ENCODE measurements at places on chromosomes 2 and 18.

DNA sequence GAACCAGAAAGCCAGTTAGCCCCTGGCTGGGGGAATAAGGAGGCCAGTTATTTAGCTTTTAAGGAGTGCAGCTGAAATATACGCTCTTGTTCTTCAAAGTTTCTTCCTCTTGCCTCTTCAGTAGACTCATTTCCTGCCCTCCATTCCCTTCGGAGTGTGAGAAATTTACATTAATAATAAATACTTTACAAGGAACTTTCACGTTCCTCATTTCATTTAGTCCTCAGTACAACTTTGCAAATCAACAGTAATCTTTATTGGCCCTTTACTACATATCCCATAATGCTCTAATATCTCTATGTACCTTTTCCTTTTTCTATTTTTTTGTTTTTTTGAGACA lies 15.6 kb downstream of the PLCD4 start:
- DNase-seq: no peak

DNA sequence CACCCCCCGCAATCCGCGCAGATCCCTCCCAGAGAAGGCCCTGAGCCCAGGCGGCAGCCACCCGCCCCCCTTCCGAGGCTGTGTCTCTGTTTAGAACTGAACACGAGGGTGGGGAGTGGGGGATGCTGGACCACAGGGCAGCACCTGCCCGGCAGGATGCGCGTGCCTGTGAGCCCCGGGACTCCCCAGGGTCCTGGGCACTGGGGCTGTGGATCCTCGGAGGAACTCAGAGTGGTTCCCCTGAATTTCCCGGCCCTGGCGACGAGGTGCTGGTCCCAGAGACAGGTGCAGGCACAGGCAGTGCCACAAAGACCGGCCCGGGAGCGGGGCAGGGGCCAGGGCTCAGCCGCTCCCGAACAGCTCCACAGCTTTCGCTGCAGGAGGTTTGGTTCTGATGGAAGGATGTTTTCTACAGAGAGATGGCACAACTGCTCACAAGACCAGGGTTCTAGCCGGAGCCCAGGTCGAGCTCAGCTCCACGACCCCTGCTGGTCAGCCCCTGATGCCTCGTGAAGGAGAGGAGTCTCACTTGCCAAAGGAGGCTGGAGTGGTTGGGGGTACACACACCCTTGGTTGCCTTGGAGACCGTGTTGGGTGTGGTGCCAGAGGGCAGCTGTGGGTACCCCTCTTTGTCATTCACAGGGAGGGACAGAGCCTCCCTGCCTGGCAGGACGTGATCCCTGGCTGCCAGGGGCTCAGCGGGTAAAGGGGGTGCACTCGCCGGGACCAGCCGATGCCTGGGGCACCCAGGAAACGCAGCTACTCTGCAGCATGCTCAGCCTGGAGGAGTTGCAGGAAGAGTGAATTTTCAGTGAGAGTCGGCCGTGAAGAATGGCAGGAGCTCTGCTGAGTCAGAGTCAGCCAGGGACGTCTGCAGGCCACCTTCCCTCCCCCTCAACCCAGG lies 4.4 kb upstream of the NEU4 start:
- DNase-seq: peak; percentile 21

GRCh38 chr2:42969231-42970150 lies 177.1 kb upstream of the HAAO start:
- DNase-seq: peak; percentile 86

GRCh38 chr18:58533766-58534165 lies 95.1 kb downstream of the ALPK2 start:
- no peak for DNase-seq

- DNase-seq: no peak
Measured at GRCh38 chr2:149427387-149427786, 97.0 kb downstream of the LYPD6 start.

- DNase-seq: no peak
Measured at GRCh38 chr2:85788603-85789002, 34.8 kb downstream of the ATOH8 start.

DNA sequence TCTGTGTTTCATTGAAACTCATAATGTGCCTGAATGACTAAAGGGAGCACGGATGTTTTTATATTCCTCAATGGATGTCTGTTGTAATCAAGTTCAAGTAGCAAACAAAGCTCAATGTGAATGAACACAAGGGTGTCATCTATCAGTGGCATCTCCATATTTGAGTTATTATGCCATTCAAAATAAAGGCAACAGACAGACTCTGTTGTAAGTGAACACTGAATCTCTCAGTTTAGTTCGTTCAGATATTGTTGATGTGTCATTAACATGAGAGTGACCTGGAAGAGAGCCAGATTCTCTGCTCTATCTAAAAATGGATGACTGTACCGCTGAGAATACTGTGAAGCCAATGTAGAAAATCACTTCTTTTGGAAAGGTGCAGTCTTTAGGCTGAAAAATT lies 118.7 kb downstream of the NUP35 start:
- DNase-seq: peak; percentile 43

- DNase-seq: no peak
Measured at GRCh38 chr2:216279459-216279858, 92.8 kb downstream of the MARCHF4 start.

- peak; percentile 90 for DNase-seq
Measured at GRCh38 chr2:100178085-100178788, 35.8 kb upstream of the AFF3 start.

DNA sequence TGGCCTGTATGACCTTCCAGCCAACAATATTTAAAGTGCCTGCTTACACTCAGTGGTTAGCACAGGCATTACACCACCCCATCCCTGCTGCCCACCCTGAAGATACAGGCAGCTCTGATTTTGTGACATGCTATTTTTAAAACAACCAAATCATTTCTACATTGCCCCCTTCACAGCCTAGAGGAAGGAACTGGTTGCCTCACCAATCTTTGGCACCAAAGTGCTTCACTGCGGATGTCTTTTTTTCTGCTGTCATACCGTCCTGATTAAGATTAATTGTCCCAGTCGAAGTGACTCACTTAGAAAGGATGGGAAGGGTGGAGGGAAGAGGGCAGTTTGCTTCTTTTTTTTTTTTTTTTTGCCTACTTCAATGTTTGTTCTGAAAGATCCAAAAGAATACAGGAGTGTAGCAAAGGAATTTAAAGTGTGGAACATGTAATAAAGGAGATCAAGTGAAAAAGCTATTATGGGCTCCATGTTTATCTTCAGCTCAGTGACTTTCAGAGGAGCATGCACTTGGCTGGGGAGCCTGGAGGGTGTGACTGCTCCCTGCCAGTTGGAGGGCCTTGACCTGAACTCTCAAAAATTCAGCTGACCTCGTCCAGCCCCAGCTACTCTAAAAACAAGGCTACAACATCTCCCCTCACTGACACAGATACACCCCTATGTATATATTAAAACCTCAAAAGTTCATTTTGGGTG lies 501.1 kb upstream of the TNP1 start:
- DNase-seq: peak; percentile 87

GRCh38 chr18:79796016-79796415 lies 1.7 kb upstream of the KCNG2 start:
- no peak for DNase-seq

- DNase-seq: no peak
Measured at GRCh38 chr2:197675711-197676188, 363 bp upstream of the RFTN2 start.

DNA sequence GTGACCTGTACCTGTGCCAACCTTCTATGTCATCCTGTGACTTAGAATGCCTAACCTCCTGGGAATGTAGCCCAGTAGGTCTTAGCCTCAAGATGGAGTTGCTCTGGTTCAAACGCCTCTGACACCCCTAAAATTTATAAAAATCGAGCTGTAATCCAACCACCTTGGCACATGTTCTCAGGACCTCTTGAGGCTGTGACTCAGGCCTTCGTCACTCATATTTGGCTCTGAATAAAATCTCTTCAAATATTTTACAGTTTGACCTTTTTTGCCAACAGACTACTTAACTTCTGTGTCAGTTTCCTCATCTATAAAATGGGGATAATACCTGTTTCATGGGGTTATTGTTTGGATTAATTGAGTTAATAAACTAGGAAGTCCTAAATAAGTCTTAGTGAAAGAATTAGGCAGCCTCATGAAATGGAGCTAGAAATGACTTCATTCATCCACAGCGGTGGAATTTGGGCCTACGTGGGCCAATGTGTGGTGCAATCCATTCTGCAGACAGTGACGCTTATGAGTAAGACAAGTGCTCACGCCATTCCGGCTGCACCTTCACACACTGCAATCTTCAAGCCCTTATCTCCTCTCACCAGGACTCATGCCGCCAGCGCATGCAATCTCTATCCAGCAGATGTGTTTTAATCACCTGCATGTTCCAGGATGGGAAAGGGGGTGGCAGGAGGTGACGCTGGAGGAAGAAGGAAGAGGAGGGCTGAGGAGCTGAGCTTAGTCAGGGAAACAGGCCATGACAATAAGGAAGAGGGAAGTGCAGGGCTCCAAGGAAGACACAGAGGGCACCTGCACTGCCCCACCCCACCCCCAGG lies 2.0 kb upstream of the UBE2F start:
- DNase-seq: peak; percentile 88

GRCh38 chr2:144165599-144166250 lies 354.2 kb downstream of the ZEB2 start:
- peak; percentile 77 for DNase-seq

- DNase-seq: no peak
Measured at GRCh38 chr2:175048275-175048674, 43.1 kb upstream of the CHN1 start.

DNA sequence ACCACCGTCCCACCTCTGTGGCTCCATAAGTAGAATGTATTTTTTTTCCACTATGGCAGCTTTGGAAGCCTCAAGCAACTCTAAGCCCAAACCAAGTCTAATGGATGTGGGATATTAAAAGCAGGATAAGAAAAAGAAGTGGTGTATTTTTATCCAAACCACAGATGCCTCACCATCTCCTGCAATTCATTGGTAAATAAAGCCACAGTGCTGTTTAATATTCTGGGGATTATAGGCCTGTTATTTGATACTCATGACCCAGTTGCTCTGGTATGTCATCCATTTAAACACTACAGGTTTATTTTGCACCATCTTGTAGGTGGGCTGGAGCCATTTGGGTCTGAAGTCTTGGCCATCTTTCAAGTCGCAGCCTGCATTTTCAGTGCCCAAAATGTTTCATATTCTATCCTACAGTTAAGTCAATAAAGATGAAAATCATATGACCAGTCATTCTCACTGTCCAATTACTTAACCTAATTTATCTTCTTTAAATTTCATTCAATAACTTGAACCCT lies 279.5 kb upstream of the EPHA4 start:
- no peak for DNase-seq

GRCh38 chr2:38529208-38529607 lies 73.5 kb downstream of the HNRNPLL start:
- no peak for DNase-seq

DNA sequence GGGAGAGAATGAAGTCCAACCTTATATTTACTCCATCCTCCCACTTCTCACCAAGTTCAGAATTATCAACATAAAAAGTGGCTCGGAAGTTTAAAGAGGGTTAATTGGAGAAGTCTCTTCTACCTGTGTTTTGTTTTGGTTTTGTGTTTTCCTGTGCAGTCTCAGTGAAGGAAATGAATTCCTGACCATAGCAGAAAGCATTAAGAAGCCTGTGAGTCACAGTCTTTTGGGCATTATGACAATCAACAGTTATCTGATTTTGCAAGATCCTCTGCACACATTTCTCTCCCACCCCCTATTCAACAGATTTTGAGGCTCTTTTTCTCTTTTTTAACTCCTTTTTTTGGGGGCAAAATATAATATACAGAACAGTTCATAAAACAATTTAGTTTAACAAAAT lies 8.6 kb upstream of the RPL37A start:
- DNase-seq: peak; percentile 68

- peak; percentile 69 for DNase-seq
Measured at GRCh38 chr2:28895189-28895893, 874 bp downstream of the WDR43 start.

- DNase-seq: no peak
Measured at GRCh38 chr2:121171625-121172119, 113.3 kb downstream of the TFCP2L1 start.

DNA sequence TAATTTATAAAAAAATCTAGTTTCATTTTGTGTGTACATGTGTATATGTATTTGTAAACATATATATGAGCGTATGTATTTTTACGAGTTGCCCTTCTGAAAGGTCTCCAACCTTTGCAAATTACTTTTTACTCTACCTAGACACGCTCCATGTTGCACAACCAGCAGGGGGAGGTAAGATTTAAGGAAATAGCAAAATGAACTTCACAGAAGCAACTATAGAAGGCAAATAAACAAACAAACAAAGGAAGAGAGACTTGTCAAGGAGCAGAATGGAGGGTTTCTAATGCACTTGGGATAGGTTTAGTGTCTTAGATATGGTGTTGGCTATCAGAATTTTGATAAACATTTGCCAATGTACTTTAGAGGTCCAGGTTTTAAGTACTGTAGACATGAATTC lies 820.5 kb upstream of the POU3F3 start:
- peak; percentile 36 for DNase-seq

DNA sequence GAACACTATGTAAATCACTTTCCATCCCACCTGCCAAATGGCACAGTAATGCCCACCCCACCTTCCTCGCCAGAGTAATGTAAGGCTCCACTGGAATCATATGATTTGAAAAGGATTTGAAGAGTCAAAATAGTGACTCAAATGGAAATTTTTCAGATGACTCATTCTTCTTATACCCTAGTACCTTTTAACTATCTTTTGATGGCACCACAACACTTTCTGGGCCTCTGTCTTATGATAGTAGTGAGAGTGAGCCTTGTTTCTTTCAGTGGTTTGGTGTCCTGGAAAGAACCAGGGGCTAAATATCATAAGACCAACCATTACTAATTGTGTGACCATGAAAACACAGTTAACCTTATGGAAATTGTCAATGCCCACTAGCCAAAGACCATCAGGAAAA lies 235.4 kb upstream of the SLC14A2 start:
- DNase-seq: peak; percentile 6

GRCh38 chr18:10209302-10209701 lies 245.1 kb upstream of the APCDD1 start:
- DNase-seq: no peak
